Stimulated activated CD4-positive, alpha-beta T cell treated with anti-CD3 and anti-CD28 coated beads, Interleukin-2, amount 100 ng/mL, for 24 hours (primary cell): ENCODE measurements at places on chromosomes 4 and X.

DNA sequence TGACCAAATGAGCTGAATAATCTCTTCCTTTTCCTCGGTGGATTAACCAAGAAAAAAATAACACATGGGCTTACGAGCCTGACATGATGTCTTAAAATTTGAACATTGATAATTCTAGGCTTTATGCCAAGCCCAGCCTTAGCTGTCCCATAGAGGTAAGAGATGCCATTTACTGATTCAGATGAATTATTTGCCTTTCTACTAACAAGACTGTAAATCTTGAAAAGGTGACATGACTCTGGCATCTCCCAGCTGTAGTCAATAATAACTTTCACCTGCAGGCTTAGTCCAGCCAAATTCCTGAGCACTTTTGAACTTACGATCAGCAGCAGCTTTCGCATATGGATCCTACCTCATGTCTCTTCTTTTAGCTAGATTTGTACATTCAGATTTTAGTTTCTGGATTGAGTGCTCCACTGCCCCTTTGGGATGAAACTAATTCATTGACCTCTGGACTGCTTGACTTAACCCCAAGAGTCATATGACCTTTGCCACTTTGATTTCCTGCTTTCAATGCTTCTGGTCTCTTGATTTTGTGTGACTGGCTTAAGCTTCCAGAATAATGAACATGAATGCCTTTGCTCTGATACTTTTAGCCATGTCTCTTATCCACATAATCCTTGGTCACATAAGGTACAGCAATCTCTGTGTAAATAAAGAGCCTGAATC lies 876.4 kb upstream of the SLIT2 start:
- no peak for DNase-seq

DNA sequence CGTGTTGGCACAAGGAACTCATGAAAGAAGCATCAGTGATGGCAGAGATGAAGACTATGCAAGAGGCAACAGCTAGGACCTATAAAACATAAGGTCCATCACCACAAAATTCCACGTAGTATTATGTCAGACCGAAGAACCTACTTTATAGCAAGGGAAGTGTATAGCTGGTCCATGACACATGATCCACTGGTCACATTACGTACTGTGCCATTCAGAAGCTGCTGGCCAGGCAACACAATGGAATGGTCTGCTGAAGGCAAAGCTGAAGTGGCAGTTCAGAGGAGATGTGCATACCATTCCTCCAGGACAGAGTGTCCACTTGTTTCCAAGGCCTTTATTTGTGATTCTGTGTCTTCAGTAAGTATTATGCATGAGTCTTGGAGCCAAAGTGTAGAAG lies 215.5 kb upstream of the UGT8 start:
- DNase-seq = no peak

DNA sequence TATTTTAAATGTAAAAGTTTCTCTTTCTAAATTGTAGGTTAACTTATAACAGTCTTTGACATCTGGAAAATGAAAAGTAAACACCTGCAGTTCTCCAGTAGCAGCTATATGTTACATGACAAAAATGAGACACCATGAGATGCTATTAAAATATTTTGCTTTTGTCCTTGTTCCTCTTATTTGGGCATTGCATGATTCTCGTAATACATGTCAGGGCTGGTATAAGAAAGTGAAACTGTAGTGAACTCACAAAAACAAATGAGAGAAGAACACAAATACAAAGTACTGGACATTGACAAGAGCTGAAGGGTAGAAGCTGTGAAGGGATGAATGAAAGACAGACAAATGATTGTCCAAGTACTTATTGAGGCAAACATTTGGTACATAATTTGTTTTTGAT lies 9.0 kb downstream of the GK2 start:
- DNase-seq = no peak

GRCh38 chrX:70129816-70130215 lies 3.4 kb upstream of the IGBP1 start:
- DNase-seq = no peak

GRCh38 chrX:18885328-18886004 lies 98.4 kb downstream of the PHKA2 start:
- DNase-seq = no peak

- DNase-seq = no peak
Observed at GRCh38 chr4:17995165-17995564, 26.4 kb downstream of the LCORL start.

- no peak for DNase-seq
Observed at GRCh38 chr4:148034813-148035212, 302.9 kb downstream of the ARHGAP10 start.

DNA sequence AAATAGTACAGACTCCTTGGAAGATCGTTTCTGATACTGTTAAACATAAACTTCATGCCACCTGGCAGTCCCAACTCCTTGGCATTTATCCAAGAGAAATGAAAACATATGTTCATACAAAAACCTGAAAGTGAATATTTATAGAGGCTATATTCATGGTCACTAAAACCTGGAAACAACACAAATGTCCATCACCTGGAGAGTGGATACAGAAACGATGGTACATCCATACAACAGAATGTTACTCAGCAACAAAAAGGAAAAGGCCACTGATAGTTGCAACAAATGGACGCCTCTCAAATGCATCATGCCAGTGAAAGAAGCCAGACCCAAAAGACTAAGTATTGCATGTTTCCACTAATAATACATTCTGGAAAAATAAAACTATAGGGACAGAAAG lies 34.0 kb upstream of the SORBS2 start:
- DNase-seq = no peak

DNA sequence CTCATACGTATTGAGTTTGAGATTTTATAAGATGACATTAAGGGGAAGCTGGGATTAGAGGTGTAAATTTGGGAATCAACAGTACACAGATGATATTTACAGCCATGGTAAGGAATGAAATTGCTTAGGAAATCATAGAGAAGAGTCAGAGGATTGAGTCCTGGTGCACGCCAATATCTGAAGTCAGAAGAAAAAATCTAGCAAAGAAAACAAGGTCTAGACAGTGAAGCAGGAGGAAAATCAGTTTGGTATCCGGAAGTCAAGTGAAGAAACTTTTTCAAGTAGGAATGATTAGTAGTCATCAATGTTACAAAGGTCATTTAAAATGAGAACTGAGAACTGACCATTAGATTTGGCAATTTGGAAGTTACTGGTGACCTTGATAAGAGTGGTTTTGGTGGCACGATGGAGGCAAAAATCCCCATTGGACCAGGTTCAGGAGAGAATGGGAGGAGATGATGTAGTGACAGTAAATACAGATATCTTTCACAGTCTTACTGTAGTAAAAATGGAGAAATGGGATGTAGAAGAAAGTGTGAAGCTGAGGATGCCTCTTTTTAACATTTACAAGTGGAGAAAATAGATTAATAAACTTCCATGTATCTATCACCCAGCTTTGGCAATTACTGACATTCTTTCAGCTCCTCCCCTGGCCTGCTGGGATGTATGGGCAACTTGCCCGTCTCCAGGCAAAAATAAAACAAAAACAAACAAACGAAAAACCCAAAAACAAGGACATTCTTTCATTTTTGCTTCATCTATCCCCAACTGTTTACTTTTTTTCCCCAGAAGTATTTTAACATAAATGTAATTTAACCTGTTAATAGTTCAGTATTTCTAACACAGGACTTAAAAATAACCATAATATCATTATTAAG lies 11.4 kb upstream of the GPR34 start:
- no peak for DNase-seq

DNA sequence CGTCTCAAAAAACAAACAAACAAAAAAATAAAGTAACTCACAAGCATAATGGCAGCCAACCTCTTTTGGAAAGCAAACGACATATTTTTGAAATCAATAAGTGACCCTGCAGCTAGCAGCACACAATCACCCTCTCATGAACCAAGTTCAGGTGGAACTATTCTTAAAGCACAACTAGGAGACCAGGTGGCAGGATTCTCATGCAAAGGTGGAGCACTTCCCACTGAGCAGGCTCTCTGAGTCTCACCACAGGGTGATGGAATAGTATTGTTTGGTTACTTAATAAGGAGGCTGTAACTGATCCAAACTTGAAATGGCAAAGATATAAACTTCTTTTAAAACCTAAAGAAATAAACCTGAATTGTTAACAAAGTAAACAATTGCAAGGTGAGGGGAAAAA lies 1293.1 kb downstream of the PCDH19 start:
- DNase-seq = no peak

GRCh38 chrX:39264023-39264422 lies 462.8 kb downstream of the MID1IP1 start:
- no peak for DNase-seq

DNA sequence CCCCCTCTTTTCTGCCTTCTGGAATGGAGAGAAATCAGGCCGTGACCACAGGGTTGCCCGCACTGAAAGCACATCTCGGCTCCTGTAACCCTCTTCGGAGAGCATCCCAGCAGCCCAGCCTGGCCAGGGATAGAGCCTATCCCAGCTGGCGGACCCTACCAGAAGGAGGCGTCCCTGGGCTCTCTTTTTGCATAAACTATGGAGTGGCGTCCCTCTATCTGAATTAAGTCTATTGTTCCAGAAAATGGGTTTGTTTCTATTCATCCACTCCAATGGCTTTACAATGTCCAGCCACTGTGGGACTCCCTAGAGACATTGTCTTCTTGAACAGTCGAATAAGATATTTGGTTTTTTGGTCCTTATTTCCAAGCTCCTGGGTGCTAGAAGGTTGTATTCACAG lies 689 bp upstream of the NHSL2 start:
- no peak for DNase-seq

GRCh38 chr4:185792384-185793115 lies 19.4 kb downstream of the SORBS2 start:
- no peak for DNase-seq

- no peak for DNase-seq
Observed at GRCh38 chr4:40448875-40449274, 113.7 kb downstream of the CHRNA9 start.

DNA sequence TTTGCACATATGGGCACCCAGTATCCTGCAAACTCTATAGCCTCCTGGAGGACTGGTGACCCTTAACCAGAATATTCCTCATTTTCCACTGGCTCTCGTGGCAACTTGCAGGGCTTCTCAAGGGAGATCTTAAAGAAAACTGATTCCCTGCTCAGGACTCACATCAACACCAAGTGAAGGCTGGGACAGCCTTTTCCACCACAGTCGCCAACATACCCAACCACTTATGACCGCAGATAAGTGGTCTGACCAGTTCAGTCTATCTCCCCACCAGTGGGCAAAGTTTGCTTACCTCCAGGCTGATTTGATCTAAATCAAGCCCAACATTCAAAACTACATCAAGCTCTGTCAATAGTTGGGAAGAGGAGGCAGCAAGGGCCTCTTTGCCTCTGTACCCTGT lies 289.3 kb upstream of the GATB start:
- no peak for DNase-seq

GRCh38 chrX:52015794-52016193 lies 53.2 kb downstream of the MAGED4B start:
- no peak for DNase-seq

GRCh38 chrX:110042496-110042895 lies 39.6 kb downstream of the TMEM164 start:
- no peak for DNase-seq

DNA sequence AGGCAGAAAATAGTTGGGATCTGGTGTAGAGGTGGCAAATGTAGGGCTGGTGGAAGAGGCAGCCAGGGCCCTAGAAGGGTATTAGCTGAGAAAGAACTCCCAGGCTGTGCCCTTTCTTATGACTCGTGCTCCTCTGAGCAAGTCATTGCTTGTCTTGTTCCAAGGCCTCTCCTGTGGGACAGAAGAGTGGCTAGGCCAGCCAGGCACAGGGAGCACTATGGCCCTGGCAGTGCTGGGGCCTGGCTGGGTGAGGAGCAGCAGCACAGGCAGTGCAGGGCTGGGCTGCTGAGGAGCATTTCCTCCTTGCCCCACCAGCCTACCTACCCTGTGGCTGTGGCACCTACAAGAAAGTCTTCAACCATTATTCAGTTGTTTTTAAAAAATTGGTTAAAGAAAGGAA lies 298.5 kb upstream of the NR3C2 start:
- no peak for DNase-seq

DNA sequence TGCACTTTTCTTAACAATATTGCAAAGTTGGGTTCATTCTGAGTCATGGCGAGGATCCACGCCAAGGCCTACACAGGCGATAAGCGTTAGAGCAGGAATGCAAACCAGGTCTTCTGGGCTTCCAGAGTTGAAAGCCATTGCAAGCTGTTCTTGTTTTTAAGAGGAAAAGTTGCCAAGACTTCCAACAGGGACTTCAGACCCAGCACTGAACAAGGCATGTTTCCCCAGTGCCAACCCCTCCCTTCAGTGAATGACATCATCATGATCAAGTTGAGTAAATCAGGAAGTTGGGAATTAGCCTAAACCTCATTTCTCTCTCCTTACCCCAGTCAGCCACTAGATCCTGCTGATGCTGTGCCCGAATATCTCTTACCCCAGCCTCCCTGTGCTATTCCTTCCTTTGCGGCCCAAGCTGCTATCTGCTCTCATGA lies 355.1 kb downstream of the HS3ST1 start:
- no peak for DNase-seq

DNA sequence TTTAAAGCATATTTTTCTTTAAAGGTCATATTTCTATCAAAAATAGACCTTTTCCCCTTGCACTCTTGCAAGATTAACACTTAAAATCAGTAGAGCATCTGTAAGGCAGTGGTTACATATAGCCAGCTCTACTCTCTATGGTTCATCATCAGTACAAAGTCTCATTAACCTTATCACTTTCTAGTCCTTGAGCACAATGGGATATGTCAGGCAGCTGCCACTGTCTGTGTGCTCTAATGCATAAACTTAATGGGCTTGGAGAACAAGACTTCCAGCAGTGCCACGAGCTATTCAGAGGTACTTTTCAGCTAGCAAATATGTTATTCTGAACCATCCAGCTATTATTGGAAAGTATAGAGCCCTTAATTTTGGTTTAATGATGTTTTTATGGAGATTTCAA lies 393.7 kb downstream of the GASK1B start:
- no peak for DNase-seq

DNA sequence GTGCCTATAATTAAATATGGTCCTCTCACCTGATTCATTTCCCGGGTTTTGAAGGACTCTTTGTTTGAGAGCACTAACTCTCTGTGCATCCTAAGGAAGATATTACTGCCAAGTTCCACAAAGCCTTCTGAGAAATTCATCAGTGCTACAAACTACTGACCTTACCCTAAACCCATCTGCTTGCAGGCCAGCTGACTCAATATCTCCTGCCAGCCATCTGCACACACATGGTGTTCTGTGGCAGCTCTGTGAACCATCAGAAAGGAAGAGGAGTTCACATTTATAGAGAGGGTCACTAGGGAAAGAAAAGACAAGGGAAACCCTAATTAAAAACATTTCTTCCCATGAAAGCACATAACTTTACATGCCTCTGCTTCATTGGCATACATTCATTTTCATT lies 156.7 kb downstream of the ATP10D start:
- DNase-seq = no peak

GRCh38 chr4:183637461-183637860 lies 21.5 kb downstream of the RWDD4 start:
- DNase-seq = no peak

DNA sequence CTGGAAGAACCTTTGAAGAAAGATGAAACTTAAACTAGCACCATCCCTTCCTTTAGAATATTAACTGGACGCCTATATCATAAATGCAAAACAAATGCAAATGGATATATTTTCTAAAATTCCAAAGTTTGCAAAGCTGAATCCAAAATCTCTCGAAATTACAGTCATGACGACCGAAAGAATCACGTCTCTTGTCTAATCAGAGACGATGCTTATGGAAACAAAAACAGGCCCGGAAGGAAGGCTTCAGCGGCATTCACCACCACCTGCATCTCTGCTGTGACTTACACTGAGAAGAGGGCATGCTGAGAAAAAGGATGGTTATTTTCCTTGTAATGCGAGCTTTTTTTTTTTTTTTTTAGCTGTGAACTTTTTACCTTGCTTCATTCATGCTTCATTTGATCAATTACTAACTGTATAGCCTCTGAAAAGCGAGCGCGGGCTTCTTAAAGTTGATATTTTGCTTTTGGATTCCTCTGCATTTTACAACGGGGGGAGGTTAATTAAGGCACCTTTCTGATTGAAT lies 209.3 kb downstream of the SOWAHB start:
- no peak for DNase-seq
